ENCODE measurements at places on chromosomes 2 and 18.

- DNase-seq: no peak
Measured at GRCh38 chr2:132415915-132416722, 486 bp upstream of the GPR39 start.

GRCh38 chr18:36281936-36282335 lies 15.6 kb upstream of the FHOD3 start:
- DNase-seq: no peak

GRCh38 chr2:191436368-191437055 lies 191.3 kb downstream of the MYO1B start:
- DNase-seq: no peak

GRCh38 chr2:7899923-7900322 lies 781.9 kb upstream of the ID2 start:
- DNase-seq: no peak

DNA sequence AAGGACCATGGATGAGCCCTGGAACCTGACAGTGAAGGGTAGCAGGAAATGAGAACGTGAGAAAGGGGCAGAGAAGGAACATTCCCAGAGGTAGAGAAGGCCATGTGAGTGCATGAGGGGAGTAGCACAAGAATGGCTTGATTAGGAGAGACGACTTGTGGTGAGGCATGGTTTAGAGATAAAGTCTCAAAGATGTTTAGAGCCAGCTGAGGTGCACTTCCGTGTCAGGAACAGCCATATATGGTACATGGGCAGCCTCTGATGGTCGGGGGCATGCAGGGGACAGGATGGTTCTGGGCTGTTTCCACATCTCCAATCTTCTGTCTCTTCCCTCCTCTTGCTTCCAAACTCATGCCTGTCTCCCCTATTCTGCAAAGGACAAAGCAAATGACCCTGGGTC lies 28.8 kb upstream of the EFEMP1 start:
- DNase-seq: no peak

GRCh38 chr18:50803592-50803991 lies 16.2 kb downstream of the MRO start:
- DNase-seq: no peak

DNA sequence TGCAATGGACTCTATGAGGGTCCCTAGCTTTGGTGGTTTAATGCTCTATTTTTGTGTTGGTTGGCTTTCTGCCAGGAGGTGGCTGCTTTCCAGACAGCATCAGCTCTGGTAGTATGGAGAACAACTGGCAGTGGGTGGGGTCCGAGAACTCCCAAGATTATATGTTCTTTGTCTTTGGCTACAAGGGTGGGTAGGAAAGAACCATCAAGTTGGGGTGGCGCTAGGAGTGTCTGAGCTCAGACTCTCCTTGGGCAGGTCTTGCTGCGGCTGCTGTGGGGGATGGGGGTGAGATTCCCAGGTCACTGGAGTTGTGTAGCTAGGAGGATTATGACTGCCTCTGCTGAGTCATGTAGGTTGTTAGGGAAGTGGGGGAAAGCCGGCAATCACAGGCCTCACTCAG lies 976.1 kb upstream of the GYPC start:
- no peak for DNase-seq

DNA sequence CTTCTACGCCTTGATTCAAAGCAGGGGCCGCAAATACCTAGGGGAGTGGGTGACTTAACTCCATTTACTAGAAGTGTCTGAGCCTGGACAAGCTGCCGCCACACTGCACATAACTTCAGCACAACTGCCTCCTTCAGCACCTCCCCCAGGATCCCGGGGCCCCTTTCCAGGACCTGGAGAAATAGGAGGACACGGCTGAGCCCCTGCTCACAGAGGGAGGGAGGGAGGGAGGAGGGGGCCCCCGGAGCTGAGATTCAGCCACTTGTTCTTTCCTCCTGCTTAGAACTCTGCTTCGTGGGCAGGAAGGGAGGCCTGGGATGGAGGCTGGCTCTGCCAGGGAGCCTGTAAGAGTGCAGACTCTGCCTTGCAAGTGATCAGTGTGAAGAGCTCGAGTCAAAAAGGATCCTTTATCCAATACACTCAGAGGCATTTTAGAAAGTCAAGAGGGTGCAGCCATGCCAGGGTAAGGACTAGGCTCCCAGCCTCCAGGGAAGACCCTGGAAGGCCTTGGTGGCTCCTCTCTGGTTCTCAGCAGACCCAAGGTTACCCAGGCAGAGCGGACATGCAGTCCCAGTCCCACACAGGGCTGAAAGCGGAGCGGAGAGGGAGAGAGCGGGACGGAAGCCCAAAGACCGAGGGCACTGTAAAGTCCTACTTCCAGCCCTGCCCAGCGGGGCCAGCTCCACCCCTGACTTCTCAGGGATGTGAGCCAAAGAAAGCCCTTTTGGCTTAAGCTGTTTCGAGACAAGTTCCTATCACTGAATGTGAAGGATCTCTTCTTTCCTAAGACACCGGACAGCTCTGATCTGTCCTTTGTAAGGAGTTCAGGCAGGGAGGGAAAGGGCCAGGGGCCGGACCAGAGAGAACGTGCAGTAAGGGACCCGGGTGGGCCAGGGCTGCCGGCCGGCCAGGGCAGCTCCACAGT lies 8.6 kb upstream of the ARMC9 start:
- no peak for DNase-seq

DNA sequence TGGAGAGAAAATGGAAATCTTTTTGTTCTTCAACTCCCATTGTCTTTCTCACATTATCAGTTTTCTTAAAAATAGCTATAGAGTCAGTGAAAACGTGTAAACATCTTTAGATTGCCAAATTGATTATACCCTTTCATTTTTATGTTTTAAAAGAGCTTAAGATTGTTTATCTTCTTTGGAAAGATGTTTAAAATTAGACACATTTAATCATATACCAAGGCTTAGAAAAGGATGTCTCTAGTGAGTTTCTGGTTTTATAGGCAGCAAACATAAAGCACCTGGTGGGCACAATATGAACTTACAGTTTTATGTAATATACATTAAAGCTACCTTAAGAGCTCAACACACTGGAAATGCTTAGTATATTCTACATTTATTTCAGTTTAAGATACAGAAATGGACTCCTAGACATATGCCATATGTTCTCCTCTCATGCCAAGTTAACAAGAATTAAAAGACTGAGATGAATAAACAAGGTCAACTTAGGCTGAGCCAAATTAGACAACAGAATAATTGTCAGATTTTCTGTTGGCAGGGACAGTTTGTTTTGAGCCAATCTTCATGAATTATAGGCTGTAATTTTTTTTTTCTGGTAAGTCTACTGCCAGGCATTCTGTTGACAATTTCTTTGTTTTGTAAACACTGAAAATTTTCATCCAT lies 112.7 kb downstream of the OTX1 start:
- DNase-seq: no peak

DNA sequence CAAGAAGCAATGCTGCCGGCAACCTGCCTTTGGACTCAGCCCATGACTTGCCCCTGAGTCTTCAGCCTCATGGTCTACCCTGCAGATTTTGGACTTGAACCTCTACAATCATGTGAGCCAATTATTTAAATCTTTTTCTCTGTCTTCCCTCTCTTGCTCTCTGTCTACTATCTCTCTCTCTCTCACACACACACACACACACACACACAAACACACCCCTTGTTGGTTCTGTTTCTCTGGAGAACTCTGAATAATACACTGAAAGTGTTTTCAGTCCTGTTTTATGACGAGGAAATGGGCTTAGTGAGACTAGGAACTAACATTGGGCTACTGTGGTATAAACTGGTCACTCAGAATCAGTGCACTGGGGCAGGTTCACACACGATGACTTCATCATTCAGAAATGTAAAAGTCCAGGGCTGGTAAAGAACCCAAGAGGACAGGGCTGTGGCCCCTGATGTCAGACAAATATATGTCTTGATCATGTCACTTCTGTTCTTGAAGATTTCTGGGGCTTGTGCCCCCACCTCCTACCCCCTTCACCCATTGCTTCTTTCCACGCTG lies 266.1 kb upstream of the SIX2 start:
- no peak for DNase-seq

- no peak for DNase-seq
Measured at GRCh38 chr2:213015387-213016165, 135.8 kb downstream of the IKZF2 start.

DNA sequence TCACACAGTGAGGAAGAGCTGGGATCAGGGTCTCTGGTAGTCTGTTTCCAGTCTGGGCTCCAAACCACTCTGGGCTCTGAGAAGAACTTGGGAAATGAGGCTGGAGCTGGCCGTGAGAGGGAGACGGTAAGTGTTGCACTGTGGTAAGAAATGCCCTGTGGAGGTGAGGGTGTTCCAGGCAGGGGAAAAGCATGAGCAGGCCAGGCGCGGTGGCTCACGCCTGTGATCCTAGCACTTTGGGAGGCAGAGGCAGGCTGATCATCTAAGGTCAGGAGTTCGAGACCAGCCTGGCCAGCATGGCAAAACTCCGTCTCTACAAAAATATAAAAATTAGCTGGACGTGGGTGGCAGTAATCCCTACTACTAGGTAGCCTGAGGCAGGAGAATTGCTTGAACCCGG lies 14.3 kb upstream of the DES start:
- DNase-seq: no peak

- DNase-seq: no peak
Measured at GRCh38 chr18:45527891-45528290, 87.4 kb upstream of the SLC14A2 start.

GRCh38 chr2:107313316-107313715 lies 427.3 kb upstream of the ST6GAL2 start:
- DNase-seq: no peak

- DNase-seq: no peak
Measured at GRCh38 chr18:31783059-31783458, 22.4 kb upstream of the SLC25A52 start.

Data from stimulated activated CD4-positive, alpha-beta T cell treated with anti-CD3 and anti-CD28 coated beads, TNF-alpha, amount 100 ng/mL, for 1 hour (primary cell).